ENCODE measurements at places on chromosomes 5 and 9.

DNA sequence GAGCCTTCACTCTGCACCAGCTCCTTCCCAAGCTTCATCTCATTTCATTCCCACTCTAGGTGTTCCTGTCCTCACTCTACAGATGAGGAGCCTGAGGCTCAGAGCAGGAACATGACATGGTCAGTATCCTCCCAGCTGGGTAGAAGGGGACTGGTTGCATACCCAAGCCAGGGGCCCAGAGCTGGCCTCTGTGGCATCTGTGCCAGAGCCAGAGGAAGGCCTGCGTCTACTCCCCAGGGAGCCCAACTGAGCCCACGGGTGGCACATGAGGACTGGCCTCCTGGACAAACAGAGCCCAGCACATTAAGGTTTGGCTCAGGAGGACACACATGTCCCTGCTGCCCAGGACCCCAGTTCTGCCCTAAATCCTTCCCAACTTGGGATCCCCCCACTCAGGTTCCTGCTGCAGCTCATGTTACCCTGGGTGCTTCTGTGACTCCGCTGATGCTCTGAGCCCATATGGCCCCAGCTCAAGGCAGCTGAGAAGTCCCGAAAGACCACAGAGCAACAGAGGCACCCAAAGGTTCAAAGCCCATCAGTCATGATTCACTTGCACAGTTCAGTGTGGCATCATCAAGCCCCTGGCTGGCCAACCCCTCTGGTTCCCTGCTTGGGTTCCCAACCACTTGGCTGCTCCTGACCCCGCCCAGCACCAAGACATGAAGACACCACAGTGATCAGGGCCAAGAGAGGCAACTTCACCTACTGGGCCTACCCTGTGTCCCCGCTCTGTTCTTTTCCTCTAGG, 8.5 kb upstream of the NEURL1B start:
- DNase-seq, result no peak

DNA sequence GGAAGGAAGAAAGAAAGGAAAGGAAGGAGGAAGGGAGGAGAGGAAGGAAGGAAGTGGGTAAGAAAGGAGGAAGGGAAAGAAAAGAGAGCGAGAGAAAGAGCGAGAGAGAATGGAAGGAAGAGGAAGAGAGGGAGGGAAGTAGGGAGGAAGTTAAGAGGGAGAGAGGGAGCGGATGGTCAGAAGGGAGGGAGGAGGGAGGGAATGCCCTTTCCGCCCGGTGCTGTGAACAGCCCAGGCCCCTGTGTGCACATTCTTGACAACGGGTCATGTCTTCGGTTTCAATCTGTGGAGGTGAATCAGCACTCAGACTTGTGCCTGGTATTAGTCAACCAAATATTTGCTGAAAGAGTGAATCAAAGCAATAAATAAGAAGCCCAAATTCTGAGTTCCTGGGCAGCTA, 39.2 kb downstream of the PRUNE2 start:
- DNase-seq, result no peak

DNA sequence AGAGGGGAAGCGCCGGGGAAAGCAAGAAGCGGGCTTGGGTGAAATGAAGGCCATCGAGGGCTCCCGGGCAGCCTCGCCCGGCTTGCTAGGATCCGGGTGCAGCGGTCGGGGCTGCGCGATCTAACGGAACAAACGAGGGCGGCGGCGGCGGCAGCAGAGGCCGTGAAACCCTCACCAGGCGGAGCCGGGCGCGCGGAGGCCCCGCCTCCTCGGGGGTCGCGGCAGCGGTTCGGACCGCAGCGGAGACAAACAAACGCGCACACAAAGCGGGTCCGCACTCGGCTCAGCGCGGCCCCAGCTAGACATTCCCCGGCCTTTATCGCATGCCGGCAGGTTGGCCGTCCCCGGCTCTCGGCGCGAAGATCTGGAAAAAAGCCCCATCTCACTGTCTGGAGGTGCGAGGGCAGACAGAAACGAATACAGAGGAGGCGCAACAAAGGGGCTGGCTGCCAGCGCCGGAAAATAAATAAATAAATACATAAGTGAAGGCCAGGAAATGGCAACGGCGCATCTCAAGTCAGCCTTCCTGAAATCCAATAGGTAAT, 10.5 kb upstream of the TRIM36 start:
- DNase-seq, result peak; percentile 10

- no peak for DNase-seq
Observed at GRCh38 chr5:16505140-16505891, 39.7 kb upstream of the ZNF622 start.

GRCh38 chr5:180688330-180689070, 39.1 kb upstream of the FLT4 start:
- no peak for DNase-seq

DNA sequence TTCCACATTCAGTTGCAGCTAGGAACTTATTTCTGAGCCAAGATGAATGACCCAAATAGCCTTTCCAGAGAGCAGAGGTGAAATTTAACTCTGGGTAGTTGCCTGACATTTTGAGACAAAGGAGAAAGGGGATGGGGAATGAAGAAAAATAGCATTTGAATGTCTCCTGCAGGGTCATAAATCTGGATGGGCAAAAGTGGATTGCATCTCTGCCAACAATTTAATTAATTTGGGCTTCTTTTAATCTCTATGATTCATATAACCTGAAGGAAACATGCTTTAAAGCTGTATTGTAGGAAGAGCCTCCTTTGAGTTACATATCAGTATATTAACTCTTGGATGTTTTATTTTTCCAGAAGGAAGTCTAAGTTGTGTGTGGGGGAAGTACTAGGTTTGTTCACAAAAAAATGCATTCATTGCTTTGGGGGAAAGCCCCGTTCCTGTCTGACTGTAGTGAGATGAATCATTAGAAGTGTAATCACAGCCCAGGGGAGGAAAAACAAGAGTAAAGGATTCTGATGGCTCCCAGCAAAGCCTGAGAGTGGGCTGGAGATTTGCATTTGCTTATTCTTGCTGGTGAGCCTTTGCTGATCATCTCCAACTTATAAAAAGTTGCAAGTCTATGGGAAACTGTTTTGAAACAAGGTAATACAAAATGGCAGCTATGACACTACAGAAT, 133.0 kb upstream of the IQGAP2 start:
- DNase-seq, result no peak

Data from CD4-positive, alpha-beta T cell treated with Interleukin-4 for 4 hours (primary cell).